ENCODE measurements at places on chromosomes 3 and 15.

GRCh38 chr3:111594205-111594604, 941 bp downstream of the ZBED2 start:
- DNase-seq = no peak

GRCh38 chr15:88897456-88898194, 2.3 kb upstream of the HAPLN3 start:
- DNase-seq = no peak

- DNase-seq = no peak
Observed at GRCh38 chr15:101501703-101502373, 12.3 kb upstream of the PCSK6 start.

- no peak for DNase-seq
Observed at GRCh38 chr3:31758322-31758965, 222.6 kb downstream of the OSBPL10 start.

Data from nucleus accumbens (tissue), 56 donors.